Kidney glomerular epithelial cell (primary cell): ENCODE measurements at places on chromosomes 3 and 15.
A peak's percentile ranks its signal among the peaks of the same experiment; 100 is the strongest.

GRCh38 chr15:50248994-50249582, 16.4 kb downstream of the HDC start:
- DNase-seq: no peak

GRCh38 chr3:183301937-183302580, 49.0 kb downstream of the B3GNT5 start:
- DNase-seq: no peak

- no peak for DNase-seq
Observed at GRCh38 chr15:74845208-74845568, 2.2 kb upstream of the ULK3 start.

DNA sequence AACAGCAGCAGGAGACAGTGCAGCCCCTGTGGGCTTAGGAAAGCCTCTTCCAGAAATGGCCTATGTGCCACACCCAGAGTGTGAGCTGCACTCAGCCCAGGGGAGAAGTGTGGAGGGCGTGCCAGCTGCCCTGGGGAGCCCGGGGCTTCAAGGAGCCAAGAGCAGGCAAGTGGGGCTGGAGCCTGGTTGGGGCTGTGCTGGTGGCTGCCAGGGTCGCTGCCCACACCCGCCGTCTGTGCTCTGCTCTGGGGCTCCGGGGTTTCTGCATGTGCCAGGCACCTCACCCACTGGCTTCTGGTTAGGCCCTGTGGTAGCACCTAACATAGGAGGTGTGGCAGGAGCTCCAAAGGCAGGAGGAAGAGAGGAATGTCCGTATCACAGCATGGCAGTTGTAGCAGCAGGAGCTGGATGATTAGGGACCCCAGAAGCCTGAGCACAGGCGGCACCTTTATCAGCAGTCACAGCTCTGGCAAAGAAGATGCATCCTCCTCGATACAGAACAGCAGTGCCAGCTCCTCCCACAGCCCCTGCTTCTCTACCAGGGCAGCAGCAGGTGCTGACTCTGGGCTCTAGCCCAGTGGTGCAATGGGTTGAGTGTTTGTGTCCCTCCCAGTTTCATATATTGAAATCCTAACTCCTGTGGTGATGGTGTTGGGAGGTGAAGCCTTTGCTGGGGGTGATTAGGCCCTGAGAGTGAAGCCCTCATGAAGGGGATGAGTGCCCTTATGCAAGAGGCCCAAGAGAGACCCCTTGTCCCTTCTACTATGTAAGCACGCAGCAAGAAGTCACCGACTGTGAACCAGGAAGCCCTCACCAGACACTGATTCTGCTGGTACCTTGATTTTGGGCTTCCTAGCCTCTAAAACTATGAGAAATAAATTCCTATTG, 70.0 kb upstream of the KLF13 start:
- DNase-seq: no peak

DNA sequence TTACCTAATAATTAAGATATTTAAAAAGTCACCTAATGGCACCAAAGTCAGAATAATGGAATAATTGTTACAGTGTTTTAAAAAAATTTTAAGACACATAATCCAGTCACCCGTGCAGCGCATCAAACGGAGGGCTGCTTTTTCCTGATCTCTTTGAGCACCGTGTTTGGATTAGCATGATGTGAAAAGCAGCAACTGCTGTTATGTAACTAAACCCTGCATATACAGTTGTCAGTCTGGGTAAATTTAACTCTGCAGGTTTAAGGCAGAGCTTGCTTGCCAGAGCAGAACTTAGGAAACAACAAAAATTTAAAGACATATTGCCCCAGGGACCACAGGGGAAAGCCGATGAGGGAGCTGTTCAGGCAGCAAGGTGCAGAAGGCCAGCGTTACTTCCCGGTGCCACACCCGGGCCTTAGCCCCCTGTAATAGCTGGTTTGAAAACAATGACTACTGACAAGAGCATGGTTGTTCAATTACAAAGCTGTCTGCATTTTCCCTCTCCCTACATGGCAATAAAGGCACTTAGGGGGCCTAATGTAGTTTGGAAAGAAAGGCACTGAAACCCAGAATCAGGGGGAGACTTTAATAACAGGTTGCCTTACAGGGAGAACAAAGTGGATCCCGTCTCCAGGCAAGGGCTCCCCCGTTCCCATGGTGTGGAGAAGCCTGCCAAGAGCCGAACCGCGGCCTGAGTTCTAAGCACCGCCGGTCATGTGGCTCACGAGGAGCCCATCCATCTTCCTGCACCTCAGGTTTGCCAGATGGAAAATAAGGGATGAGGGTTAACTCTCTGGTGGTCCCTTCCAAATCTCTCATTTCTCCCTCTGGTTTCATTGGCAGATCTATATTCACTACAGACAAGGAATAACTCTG, 32.2 kb downstream of the RORA start:
- no peak for DNase-seq

DNA sequence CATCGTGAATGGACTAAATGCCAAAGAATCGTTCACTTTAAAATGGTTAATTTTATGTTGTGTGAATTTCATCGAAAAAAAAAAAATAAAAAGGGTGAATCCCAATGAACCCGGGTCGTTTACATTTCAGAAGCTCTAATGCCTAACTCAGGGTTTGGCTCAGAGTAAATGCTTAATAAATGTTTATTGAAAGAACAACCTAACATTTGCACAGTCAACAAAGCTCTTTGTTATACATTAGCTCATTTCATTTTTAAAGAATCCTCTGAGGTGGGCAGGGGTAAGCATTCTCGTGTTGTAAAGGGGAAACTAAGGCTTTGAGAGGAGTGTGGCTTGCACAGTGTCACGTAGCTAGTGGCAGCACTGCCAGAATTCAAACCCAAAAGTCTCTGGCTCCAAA, 109.5 kb downstream of the RPLP1 start:
- no peak for DNase-seq

- DNase-seq: peak; percentile 54
Observed at GRCh38 chr3:126208606-126209256, 28.3 kb upstream of the ALDH1L1 start.

- no peak for DNase-seq
Observed at GRCh38 chr3:835096-835495, 257.7 kb upstream of the CNTN6 start.

DNA sequence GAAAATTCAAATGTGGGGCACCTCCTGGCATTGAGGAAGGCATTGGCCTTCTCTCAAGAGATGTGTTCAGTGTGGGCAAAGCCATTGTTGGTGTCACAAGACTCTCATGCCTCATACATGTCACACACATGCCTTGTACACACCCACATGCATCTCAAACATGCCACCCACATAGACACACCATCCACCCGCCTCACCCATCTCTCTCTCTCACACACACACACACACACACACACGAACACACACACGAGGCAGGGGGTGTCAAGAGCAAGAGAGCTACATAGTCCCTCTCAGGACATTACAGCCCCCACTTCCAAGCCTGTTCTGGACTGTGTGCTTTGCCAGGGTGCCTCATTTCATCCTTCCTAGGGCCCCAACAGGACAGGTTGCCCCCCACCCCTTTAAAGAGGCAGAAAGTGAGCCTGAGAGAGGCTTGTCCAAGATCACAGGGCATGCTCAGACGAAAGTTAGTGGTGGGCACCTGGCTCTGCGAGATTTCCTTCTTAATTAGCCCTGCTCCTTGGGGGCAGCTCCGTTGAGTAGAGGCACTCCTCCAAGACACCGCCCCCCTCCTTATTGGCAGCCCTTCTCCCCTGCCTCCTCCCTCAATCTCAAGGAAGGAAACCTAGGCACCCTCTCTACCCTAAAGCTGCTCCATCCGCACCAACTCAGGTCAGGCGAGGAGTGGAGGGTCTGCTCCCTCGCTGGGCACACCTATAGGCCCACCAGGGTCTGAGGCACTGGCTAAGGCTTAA, 50.5 kb upstream of the CCDC174 start:
- DNase-seq: no peak

- DNase-seq: peak; percentile 15
Observed at GRCh38 chr3:17032407-17033034, 147.8 kb downstream of the PLCL2 start.

GRCh38 chr3:158863247-158863646, 61.4 kb downstream of the MFSD1 start:
- DNase-seq: no peak

- DNase-seq: no peak
Observed at GRCh38 chr3:133412183-133413132, 12.6 kb downstream of the BFSP2 start.
